Endothelial cell (in vitro differentiated cells): ENCODE measurements at places on chromosomes 2 and 18. TPM values are rescaled to one million over a fixed set of nuclear protein-coding genes. Genes with fewer than 3 reads are reported as not detected.

Gene SLC39A10
- 62.0 TPM for total RNA-seq

Gene NT5C1B
- total RNA-seq: not detected

Gene TYW5
- total RNA-seq: 8.3 TPM

Gene RAMP1
- total RNA-seq: 2.2 TPM

Gene UGT1A7
- not detected for total RNA-seq

Gene POTEJ
- not detected for total RNA-seq

Gene ACVR1C
- 0.10 TPM for total RNA-seq

GRCh38 chr18:22260208-22260820, 90.9 kb downstream of the GATA6 start:
- DNase-seq: no peak

GRCh38 chr2:175402571-175402970, 221.1 kb upstream of the ATP5MC3 start:
- no peak for DNase-seq

- DNase-seq: no peak
Observed at GRCh38 chr18:582465-582864, 2.3 kb downstream of the CETN1 start.

DNA sequence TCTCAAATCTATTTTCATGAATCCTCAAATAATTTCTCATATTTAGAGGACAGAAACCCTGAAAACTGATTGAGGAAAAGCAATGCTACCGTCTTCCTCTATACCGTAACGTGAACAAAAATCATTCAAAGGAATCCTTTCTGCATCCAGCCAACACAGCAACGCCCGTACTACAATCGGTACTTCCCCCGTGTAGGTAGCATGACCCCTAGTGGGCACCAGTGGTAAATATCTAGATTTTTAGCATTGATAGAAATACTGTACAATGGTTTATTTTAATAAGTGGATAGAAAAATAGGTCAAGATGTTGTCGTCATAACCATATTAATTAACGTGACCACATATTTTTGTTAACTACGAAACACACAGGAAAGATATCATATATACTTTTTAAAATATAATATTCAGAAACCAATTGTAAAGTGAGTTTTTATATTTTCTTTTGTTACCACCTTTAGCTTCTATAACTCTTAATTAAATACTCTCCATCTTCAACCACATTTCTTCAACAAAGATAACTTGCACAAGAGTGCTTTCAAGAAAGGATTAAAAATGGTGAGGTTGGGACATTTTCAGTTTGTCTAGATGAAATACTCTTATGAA, 194.1 kb downstream of the SS18 start:
- DNase-seq: peak; percentile 47

DNA sequence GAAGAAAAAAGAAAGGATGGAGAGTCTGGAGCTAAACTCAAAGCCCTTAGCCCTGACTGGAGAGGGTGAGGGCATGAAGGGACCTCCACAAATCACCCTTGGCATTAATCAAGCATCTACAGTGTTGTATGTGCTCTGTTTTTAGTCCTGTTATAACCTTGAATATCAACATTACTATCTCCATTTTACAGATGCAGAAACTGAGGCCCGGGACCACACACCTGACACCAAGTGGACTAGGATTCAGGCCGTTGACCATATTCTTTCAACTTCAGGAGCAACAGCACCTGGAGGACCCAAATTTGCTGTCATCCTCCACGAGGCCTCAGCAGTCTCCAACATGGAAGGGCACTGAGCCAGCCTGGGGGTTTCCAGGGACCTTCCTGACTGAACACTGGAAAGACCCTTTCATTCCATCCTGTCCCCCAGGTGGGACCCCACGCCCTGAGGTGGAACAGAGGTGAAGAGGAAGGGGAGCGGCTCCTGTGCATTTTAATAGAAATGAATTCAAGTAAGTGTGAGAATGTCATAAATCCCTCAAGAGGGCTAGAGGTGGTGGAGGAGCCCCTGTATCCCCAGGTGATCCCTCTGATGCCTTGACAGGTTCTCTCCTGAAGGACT, 41.0 kb downstream of the SERTAD2 start:
- no peak for DNase-seq

DNA sequence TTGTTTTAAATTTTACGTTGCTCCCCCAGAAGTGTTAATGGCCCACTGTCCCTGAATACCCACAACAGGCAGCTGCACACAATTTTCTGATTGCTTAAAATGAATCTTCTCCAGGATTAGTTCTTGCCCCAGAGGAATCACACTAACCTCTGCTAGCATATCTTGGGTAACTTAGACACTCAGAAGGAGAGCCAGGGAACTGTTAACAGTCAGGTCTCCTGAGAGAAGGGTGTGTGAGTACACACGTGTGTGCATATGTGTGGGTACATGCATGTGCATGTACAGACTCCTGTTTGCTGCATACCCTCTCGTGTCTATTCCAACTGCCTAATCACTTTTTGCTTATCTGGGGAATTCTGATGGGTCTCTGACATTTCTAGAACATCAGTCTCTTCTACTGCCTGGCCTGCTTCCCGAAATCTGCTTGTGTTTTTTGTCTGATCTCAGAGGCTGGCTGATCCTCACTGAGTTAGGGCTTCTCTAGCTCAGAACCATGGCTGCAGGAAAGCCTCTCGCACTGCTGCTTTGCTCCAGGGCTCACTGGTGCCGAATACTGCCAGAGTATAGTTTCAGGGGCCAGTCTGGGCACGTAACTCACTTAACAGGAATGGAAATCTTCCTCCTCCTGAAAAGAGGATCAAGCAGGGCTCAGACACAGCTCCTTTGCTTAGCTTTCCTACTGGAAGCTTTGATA, 62.8 kb downstream of the PRELID3A start:
- DNase-seq: no peak

- DNase-seq: no peak
Observed at GRCh38 chr2:47360927-47361326, 42.0 kb upstream of the MSH2 start.

DNA sequence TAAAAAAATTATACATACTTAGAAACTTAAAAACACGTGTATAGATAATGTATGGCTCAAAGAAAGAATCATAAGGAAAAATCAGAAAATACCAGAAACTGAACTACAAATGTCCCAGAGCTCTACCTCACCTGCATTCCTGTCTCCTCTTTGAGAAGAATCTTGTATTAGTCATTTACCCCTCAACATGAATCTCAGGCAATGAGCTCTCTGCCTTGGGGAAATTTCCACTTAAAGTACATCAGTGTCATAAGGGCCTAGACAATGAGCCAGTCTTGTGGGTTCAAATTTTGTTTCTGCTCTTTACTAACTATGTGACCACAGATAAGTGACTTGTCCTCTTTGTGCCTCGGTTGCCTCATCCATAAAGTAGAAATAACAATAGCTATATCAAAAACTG, 40.1 kb downstream of the SCG2 start:
- DNase-seq: no peak

DNA sequence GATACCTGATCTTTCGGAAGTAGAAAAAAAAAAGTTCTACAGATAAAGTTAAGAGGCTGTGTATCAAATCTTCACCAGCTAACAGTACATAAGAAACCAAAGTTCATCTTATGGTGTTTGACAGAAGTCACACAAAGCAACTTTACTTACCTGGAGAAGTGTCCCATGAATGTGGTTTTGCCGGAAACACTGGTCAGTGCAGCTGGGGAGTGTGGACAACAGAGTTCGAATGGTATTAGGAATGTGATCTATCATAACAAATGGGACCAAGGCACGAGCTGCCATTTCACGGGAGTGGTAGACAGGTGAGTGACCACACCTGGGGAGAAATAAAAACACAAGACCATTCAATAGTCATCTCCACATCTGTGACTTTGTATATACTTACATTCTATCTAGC, 171.4 kb upstream of the ZFP36L2 start:
- no peak for DNase-seq

GRCh38 chr2:193774166-193774565, 1579.4 kb upstream of the TMEFF2 start:
- no peak for DNase-seq

- DNase-seq: no peak
Observed at GRCh38 chr2:217195658-217196446, 336.0 kb upstream of the TNP1 start.

GRCh38 chr2:30223413-30223874, 7.9 kb upstream of the LBH start:
- DNase-seq: no peak

GRCh38 chr2:9239616-9240015, 33.0 kb downstream of the ASAP2 start:
- DNase-seq: no peak
